SIG-M5 (cell line): ENCODE measurements at places on chromosomes 7 and 10.
A peak's percentile ranks its signal among the peaks of the same experiment; 100 is the strongest.

DNA sequence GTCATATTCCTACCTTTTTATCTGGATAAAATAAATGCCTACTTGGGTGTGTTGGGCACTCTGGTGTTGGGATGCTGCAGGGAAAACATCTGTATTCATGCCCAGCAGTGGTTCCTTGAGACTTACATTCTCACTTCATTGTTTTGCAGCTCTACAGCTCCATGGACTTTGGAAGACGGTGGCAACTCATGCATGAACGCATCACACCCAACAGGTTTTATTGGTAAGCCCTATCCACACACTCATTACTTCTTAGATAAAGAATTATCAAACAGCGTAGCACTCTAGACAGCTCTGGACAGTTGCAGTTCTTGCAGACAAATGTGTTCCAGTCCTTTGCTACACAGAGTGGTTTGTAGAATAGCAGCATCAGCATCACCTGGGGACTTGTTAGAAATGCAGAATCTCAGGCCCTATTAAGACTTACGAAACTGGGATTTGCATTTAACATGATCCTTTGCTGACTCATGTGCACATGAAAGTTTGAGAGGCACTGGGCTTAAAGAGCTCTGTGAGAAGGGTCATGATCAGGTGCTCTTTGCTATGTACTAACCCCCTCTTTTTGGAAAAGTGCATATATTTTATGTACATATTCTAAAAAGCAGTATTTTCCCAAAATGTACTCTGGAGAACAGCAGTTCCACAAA is 401.9 kb downstream of the SORCS3 start:
- no peak for DNase-seq

DNA sequence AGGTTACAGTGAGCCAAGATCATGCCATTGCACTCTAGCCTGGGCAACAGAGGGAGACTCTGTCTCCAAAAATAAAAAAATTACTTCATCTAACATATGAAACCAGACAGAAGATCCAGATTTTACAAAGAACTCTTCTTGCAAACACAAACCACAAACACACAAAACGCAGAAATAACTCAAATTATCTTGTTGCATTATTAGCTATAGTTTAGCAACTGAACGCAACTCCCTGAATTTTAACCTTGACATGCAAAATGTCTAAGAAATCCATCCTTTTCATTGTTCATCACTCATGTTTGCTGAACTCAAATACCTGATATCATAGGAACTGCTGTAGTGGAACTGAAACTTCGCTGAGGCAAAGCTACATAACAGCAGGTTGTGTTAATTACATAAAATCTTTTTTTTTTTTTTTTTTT is 64.1 kb downstream of the MICU1 start:
- no peak for DNase-seq

- DNase-seq, result no peak
Observed at GRCh38 chr10:45052700-45053099, 52.0 kb downstream of the ZNF22 start.

GRCh38 chr7:82595176-82595575 is 151.6 kb upstream of the CACNA2D1 start:
- no peak for DNase-seq

DNA sequence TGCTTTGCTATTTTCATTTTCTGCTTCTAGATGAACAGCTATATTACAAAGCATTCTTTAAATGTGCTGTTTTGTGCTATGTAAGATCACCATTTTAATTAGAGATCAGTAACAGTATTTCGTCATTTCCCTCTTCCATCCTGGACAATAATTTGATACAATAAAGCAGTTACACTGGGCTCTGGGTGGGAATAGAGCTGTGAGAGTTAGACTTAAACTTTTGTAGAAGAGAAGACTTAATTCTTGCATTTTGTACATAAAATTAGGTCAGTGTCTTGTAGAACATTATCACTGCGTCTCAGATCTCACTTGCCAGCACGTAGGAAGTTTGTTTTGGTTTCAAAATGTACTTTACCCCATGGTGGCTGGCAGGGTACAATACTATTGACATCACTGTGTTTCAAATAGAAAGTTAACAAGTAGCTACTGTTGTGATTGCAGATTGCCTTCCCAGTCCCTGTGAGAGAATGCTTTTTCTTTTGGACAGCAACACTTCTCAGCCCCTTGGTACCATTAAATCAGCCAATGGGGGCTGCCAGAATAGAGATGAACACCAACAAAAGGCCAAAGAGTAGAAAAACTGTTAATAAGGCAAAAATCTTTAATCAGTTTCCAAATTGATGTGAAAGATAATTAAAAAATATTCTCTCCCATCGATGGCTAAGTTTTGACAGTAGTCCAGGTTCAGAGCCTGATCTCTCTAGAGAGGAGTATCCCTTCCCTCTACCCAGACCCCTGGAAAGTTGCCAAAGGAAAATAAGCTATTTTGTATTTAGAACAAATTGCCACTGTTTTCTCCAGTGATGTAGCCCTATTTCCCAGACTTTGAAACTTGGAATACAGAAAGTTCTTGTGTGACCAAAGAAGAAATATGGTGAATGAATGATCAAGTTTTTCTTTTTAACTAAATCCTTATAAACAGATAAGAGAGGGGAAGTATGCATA is 35.1 kb downstream of the SMNDC1 start:
- DNase-seq, result no peak

DNA sequence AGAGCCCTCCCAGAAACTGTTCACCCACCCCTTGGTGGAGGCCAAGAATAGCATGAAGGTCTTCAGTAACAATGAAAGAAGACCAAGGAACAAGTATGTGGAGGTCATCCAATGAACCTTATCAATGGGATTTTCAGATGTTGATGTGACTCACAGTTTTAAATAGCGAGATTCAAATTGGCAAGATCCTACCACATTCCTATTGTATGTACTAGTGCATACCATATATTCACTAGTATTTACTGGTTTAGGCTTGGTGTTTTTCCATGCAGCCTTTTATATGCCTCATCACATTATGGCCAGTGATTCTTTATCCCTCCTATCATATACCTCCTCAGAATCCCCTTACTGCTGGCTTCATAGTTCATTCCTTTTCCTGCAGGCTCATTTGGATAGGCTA is 54.4 kb downstream of the ITGB8 start:
- no peak for DNase-seq

- no peak for DNase-seq
Observed at GRCh38 chr10:49518982-49519578, 19.8 kb downstream of the ERCC6 start.

DNA sequence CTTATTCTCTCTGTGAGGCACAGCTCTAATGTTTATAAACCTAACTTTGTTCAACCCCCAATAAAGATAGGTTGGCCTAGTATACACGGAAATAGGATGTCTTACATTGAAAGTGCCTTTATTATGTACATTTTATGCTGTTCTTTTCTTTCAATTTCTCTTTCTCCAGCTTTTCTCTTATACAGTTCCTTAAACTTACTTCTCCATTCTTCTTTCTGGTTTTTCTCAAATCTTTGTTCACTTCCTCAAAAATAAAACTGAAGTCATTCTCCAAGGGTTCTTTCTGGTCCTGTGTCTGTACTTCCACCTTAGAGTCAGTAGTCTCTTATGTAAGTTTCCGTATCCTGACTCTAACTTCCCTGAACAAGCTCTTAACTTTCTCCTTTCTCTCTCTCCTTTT is 29.2 kb upstream of the NAMPT start:
- peak; percentile 97 for DNase-seq

GRCh38 chr7:32250003-32250402 is 179.8 kb upstream of the PDE1C start:
- DNase-seq, result no peak

DNA sequence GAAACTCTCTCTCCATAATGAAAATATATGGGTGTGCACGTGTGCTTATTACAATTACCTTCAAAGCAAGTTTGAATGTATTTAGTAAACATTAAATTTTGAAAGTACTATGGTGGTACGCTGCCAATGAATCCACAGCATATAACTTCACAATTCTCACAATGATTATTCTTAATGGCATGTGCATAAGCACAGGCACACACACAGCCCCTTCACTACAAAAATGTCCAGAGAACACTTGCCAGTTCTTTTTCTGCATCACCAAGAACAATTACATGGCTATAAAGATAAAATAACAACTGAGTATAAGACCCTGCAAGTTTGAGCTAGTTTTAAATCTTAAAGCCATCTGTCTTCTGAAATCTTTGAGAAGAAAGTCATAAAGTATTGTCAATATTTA is 22.2 kb downstream of the SGCE start:
- DNase-seq, result no peak

DNA sequence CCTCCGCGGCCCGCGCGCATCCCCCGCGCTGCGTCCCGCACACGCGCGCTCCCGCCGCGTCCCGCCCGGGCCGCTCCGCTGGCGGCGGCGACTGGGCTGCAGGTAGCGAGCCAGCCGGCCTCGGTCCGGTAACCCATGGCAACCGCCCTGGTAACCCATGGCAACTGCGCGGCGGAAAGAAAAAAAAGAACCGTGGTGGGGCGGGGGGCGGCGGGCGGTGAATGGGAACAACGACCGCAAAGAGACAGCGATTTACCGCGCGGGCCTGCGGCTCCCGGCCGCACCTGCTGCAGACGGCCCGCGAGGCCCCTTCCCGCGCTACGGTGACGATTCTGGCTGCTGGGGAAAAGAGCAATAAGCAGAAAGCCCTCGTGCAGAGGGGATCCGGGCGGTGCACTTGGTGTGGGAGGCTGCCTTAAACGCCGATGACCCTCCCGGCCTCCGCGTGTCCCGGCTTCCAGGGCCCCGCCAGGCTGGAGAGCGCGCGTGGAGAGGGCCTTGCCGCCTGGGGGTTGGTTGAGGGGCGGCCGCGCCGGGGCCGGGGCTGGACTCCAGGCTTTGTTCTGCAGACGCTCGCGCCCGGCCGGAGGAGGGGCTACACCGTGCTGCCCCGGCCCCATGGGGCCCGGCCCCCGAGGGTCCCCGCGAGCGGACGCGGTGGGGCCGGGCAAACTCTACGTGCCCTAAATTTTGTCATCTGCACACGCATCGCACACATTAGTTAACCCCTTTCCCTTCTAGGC is 84.7 kb downstream of the SNX10 start:
- DNase-seq, result no peak

- DNase-seq, result no peak
Observed at GRCh38 chr10:17206210-17206709, 4.8 kb upstream of the TRDMT1 start.

DNA sequence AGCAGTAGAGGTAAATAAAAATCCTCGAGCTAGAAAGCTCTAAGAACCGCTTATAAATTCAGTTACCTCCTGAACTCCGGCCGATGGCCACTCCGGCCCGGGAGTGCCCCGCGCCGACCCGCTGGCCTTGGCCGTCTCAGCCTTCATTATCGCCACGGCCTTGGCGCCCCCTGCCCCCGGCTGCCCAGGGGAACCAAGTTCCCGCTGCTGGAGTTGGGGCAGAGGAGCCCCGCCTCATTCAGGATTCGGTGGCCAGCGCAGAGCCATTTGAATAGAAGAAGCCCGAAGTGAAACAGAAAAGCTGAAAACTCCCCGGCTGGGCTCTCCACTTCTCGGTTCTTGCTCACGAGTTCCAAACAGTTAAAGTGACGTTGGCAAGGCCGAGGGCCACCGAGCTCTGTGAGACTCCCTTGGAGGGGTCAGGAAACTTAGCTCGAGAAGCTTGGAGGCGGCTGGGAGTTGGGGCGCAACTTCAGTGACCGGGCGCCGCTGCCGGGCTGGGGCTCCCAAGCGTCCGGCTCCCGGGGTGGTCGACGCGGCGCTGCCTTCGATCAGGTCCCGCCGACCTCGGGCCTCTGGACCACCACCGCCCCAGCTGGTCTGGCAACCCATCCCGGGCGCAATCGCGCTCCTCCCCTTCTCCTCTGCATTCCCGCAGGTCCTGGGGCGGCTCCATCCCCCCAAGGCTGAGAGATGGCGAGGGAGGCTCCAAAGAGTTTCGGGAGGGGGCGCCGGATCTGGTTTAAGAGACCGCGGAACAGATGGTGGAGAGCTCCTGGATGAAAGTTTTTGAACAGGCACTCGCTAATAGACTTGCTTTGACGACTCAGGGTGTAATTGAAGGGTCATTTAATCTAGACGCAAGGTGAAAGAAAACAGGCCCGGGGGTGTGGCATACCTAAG is 5.8 kb upstream of the FEZF1 start:
- DNase-seq, result no peak

- DNase-seq, result no peak
Observed at GRCh38 chr10:107160866-107161265, 3.6 kb downstream of the SORCS1 start.

DNA sequence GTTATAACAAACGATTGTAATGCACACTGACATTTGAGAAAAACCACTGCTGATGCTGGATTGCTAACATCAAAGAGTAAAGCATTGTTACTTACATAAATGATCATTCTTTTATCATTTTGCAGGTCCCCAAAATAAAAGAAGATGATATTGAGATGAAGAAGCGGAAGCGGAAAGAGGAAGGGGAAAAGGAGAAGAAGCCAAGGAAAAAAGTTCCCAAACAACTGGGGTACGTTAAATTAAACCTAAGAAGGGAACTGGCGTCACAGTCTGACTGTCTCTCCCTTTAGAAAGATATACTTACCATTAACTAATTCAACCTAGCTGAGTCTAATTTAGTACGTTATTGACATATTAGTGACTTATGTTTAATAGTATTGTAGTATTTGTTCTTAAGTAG is 28.1 kb downstream of the UBN2 start:
- no peak for DNase-seq

DNA sequence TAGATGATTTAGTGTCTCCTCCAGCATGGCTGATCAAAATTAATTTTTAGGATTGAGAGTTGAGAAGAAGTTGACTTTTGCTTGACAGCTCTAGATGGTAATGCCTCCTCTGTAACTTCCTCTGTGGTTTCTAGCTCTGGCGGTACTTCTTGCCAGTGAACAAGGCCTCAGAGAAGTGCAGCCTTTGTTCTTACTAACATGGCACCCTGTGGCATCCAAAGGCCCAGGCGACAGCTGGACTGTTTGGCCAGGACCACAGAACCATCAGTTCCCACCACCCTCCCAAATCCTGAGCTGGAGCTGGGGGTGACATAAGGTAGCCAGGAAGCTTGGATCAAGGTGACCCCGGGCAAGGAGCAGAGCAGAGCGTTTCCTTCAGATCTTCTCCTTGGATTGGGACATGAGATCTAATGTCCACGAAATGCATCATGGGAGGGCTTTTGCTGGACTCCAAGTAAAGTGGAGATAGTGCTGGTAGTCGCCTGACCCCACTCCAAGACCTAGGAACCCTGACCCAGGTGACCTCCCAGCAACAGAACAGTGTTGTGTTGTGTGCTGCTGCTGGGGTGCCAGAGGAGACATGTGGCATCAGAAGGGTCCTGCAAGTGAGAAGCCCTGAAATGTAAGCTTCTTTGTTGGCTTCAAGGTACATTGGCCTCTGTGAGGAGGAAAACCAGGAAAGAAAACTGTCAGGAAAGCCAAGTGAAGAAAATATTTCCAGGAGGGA is 41.8 kb downstream of the APBB1IP start:
- no peak for DNase-seq

DNA sequence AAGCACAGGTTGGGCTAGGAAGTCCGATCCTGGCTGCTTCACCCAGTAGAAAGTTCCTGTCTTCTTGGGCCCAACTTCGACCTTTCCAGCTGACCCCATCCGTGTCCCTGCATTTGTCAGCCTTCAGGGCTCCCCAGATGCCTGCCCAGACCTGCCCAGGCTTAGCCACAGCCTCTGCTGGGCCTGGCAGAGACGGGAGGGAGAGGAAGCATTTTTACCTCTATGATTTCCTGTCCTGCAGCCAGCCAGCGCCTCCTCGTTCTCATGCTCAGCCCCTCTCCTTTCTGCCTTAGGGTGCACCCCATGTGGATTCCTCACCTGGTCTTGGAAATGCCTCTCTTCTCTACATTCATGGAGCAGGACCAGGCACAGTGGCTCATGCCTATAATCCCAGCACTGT is 3.7 kb downstream of the METTL27 start:
- no peak for DNase-seq

- DNase-seq, result no peak
Observed at GRCh38 chr7:43686991-43687390, 42.3 kb downstream of the COA1 start.
